ENCODE measurements at places on chromosomes 6 and 20.

DNA sequence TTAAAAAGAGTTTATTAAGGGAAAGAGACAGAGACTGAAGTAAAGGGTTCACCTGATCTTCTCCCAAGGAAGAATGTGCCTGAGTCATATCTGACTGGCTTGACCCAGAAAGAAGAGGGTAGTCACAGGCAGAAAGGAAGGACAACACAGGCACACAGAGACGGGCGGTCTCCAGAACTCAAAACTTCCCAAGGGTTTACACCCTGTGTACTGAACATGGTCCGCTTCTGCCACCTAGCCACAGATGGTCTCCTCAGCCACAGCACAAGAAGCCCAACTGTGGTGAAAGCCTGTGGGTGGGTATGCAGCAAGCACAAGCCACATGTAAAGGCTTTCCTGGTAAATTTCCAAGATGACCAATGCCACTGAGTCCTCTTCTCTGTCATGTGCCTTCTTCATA lies 17.2 kb downstream of the UNC5CL start:
- DNase-seq: peak; percentile 65

GRCh38 chr6:137678451-137678850 lies 184.3 kb upstream of the OLIG3 start:
- DNase-seq: no peak

DNA sequence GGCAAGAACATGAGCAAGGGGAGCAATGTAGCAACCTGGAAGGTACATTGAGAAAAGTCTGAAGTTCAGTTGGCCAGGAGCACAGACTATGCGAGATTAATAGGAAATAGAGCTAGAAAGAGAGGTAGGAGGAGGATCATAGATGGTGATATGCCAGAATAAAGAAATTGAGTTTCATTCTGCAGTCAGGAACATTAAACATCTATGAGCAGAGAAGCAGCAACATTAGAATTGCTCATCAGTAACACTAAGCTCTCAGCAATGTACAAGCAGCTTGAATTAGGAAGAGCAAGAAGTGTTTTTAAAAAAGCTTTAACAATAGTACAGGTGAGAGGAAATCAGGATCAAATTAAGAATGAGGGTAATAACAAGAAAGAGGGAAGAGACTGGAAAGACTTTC lies 467.9 kb downstream of the PHF3 start:
- DNase-seq: no peak

- peak; percentile 15 for DNase-seq
Measured at GRCh38 chr20:46545077-46545826, 5.2 kb downstream of the OCSTAMP start.

DNA sequence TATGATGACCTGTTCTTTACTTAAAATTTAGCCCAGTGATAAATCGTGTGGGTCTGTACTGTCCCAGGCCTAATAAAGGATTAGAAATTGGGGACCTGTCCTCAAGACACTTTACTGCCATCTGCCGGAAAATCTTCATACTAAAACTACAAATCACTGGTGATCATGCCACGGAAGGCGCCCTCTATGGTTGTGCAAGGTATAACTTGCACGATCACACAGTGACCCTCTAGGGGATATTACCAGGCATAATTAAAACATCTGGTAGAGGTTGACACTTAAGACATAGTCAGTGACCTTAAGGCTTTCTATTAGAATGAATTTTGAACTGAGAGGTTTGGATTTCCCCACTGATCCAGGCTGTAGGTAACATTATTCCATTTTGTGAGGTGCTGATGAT lies 172.6 kb downstream of the BMP2 start:
- peak; percentile 2 for DNase-seq

- peak; percentile 47 for DNase-seq
Measured at GRCh38 chr6:85390775-85391174, 59.1 kb upstream of the NT5E start.

DNA sequence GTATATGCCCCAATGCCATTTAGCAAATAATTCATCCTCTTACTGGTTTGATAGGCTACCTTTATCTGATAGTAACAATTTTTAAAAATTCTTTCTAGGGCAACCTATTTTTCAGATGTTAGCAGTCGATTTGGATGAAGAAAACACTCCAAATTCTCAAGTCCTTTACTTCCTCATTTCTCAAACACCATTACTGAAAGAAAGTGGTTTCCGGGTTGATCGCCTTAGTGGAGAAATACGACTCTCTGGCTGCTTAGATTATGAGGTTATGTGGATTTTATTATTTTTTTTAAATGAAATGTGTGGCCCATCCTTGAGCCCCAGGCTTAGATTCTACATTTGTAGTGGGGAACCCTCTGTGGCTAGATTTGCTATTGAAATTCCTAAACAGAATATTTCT lies 26.3 kb downstream of the CDH26 start:
- no peak for DNase-seq

GRCh38 chr20:40238511-40238910 lies 450.5 kb downstream of the MAFB start:
- DNase-seq: no peak

DNA sequence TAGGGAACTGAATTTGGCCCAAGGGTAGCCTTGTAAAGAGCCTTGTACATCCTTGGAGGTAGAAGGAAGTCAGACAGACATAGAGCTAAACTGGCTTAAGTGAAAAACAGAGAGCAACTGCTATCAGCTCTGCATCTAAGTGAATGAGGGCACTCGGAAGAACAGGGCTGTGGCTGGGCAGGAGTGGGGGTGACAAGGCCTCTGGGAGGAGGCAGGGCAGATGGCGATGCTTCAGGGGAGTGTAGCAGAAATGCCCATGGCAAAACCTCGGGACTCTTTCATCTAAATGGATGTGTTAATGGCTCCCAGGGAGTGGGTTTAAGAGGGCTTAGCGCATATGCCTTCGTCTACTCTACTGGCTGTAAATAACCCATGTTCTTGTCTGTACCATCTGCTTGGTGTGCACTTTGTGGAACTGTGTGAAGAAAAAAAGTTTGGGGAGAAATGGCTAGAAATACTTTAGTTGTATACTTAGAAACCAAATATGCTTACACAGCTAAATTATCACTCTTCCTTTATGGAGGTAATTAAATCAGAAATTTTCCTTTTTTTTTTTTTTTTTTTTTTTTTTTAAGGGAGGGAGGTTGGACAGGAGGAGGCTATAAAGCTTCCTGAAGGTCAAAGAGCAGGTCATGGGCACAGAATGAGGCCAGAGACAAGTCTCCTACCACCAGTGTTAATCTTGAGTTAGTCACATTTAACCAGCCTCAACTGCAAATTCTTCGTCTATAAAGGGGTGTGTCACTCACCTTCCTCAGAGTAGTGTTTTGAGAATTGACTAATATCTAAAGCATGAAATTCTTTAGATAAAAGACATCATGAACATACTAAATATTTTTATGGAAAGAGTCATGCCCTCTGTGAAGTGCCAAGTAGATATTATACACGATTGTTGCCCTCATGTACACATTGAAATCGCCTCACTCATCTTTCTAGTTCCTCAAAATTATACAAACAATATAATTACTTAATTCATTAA lies 60.9 kb downstream of the FYN start:
- peak; percentile 63 for DNase-seq

DNA sequence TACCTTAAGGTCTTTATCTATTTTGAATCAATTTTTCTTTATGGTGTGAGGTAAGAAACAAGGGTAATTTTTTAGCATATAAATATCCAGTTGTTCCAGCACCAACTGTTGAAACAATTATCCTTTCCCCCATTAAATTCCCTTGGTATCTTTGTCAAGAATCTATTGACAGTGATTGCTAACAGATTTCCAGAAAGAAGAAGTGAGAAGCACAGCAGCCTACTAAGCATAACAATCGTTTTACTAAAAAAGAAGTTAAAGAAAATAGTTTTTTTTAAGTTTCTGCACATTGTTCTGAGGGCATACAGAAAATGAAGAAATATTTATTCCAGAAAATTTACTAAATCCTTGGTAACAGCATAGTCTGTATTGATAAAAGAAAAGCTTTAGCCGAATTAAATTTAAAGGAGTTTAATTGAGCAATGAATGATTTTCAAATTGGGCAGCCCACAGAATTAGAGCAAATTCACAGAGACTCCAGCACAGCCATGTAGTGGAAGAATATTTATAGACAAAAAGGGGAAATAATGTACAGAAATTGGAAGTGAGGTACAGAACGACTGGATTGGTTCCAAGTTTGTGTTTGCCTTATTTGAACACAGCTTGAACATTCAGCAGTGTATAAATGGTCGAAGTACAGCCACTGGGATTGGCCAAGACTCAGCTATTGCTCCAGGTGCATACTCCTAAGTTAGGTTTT lies 97.9 kb upstream of the UST start:
- DNase-seq: no peak

GRCh38 chr6:92339936-92340640 lies 1079.3 kb downstream of the EPHA7 start:
- DNase-seq: no peak

- no peak for DNase-seq
Measured at GRCh38 chr6:169776379-169776778, 25.0 kb downstream of the ERMARD start.

- DNase-seq: peak; percentile 47
Measured at GRCh38 chr6:23688650-23689049, 437.4 kb upstream of the NRSN1 start.

DNA sequence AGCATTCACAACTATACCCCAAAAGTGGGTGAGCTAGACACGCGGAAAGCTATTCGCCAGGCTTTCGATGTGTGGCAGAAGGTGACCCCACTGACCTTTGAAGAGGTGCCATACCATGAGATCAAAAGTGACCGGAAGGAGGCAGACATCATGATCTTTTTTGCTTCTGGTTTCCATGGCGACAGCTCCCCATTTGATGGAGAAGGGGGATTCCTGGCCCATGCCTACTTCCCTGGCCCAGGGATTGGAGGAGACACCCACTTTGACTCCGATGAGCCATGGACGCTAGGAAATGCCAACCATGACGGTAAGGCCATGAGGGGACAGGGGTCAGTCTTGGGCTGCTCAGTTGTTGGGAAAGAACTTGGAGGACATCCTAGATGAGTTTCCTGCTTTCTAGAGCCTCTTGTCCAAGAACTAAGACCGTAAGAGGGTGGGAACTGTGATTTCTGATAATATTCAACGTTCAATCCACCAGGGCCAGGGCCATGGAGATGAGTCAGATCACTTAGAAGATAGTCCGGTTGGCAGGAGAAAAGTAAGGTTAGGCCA lies 23.4 kb downstream of the MMP24OS start:
- DNase-seq: no peak

DNA sequence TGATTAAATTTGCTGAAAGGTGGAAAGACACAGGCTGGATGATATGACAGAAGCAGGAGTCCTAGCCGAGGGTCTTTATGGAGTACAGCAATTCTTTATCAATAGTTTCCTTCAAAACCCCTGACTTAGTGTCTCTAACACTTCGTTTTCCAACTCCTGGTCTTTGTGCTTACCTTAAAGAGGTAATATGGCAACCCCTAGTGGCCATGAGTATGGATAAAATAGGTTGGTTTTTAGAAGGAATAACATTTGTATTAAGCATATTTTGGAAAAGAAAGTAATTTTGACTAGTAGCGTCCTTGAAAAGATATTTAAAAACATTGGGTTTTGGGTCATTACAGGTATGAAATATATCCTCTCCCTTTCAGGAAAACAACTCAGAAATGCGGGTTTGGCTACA lies 51.9 kb downstream of the VGLL2 start:
- DNase-seq: peak; percentile 32

DNA sequence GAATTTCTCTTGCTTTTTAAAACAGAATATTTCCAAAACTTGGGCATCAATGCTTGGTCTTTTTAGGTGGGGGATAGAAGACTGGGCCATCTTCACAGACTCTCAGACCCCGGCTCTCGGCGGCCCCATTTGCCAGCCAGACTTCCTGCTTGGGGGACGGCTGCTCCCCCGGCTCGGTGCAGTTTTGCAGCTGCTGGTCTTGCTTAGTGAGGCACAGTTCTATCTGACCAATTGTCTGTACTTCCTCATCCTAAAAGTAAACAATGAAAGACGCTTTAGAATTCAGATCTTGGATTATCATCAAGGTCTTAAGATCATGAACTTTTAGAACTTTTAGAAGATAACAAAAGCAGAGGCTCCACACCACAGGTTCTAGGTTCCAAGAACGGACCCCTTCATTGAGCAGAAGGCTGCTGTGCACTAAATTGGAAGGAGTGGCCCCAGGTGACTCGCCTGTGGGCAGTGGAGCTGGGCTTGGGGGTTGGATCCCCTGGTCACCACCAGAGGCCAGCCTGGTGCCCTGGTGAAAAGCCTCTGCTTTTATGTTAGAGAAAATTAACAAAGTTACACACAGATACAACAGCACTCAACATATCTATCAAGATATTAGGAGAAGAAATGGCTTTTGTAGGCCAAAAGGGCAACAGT lies 26.7 kb downstream of the RNASET2 start:
- no peak for DNase-seq

- peak; percentile 70 for DNase-seq
Measured at GRCh38 chr6:16183187-16183664, 54.3 kb downstream of the MYLIP start.

- DNase-seq: no peak
Measured at GRCh38 chr6:13421425-13422059, 65.9 kb downstream of the GFOD1 start.

DNA sequence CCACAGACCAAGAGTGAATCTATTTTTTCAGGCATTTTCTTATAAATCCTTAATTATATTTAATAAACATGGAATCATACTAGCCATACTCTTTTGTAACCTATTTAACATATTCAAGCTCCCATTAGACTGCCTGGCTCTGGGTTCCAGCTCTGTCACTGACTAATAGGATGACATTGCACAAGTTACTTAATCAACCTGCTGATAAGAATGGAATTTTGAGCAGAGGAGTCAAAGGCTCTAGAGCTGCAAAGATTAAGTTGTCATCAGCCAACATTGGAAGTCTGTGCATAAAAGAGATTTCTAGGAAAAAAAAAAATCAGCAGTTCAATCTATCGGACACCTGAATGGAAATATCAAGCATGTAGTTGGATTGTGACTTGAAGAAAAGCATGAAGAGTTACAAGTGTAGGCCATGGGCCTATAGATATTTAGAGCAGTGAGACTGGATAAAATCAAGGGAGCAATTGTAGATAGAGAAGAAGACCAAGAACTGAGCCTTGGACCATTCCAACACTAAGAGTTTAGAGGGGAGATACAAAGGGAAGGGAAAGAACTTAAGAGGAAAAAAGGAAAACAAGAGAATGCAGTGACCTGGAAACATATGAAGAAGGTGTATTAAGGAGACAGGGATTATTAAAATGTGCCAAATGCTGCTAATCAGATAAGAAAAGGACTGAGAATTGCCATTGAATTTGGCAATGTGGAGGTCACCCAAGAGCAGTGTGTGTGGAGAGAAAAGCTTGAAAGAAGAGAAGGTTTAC lies 11.0 kb upstream of the HINT3 start:
- DNase-seq: peak; percentile 46
